Panc1 (cell line): ENCODE measurements at places on chromosomes 16 and 17.

DNA sequence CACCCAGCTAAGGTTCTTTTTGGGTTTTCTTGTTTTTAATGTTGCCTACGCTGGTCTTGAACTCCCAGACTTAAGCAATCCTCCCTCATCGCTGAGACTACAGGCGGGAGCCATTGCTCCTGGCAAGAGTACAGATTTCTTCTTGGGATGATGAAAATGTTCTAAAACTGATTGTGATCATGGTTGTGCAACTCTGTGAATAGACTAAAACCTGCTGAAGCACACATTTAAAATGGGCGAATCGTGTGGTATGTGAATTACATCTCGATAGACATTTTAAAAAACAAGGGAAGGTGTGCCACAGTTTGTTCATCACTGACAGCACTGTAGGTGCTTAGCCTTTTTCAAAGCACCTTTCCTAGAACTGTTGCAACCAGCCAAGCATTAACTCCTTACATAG, 48.8 kb upstream of the CDH3 start:
- H3K4me3 ChIP-seq = no peak overlapping the region
- no peaks in the 10 kb centered on the region for H3K4me1 ChIP-seq
- no peaks in the 10 kb centered on the region for H3K36me3 ChIP-seq
- no peak for DNase-seq

GRCh38 chr17:51759260-51759659, 399.3 kb downstream of the CA10 start:
- no peaks in the 10 kb centered on the region for H3K36me3 ChIP-seq
- no peaks in the 10 kb centered on the region for H3K27me3 ChIP-seq
- H3K4me3 ChIP-seq = no peak overlapping the region
- DNase-seq = no peak
- H3K27ac ChIP-seq = no peak overlapping the region
- H3K4me1 ChIP-seq = no peaks in the 10 kb centered on the region

DNA sequence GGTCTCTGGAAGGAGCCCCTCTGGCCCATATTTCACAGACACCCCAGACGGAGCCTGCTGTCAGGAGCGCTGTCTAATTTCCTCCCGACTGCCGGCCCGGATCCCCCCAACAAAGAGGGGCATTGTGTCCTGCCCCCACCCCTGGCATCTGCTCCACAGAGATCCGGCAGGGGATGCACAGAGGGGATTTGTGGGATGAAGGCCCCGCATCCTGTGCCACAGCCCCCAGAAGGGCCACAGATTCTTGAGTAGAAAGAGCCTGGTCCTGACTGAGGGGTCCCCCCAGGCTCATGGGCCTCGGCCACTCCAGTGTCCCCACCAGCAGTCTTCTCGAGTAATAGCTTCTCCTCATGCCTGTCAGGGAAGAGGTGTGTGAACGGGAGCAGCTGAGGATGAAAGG, 29.5 kb downstream of the MEOX1 start:
- H3K4me1 ChIP-seq = no peaks in the 10 kb centered on the region
- H3K36me3 ChIP-seq = no peaks in the 10 kb centered on the region
- H3K27ac ChIP-seq = no peak overlapping the region

DNA sequence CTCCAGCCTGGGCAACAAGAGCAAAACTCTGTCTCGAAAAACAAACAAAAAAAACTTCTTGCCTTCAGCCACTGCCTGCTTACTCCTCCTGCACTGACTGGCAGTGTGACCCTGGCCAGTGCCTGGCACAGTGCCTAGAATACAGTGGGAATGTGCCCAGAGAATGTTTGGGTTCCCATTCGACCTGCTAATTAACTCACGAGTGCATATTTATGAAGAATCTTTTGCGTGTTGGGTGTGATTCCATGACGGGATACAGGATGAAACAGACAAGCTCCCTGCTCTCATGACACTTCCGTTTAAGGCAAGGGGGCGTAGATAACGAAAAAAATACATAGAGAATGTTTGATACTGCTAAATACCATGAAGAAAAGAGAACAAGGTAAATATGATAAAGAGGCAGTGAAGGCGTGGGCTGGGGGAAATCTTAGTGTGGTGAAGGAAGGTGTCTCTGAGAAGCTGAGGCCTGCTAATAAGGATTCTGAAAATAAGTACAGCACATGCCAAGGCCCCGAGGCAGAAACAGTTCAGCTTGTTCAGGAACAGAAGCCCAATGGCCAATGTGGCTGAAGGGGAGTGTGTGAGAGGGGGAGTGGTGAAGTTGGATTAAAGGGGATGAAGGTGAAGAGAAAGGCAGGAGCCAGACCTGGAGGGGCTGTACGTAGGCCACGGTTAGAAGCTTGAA, 4.3 kb downstream of the ABI3 start:
- H3K27me3 ChIP-seq = peaks cover 4% of the 10 kb centered on the region; the same call in 1 of the 2 replicates
- H3K4me3 ChIP-seq = no peak overlapping the region
- no peaks in the 10 kb centered on the region for H3K36me3 ChIP-seq
- DNase-seq = no peak
- no peaks in the 10 kb centered on the region for H3K4me1 ChIP-seq
- no peak overlapping the region for H3K27ac ChIP-seq

GRCh38 chr16:30622455-30623032, 12.4 kb upstream of the ZNF689 start:
- no peak for DNase-seq
- no peaks in the 10 kb centered on the region for H3K36me3 ChIP-seq
- H3K27me3 ChIP-seq = no peaks in the 10 kb centered on the region
- no peak overlapping the region for H3K27ac ChIP-seq
- no peaks in the 10 kb centered on the region for H3K4me1 ChIP-seq

- no peak overlapping the region for H3K27ac ChIP-seq
- H3K36me3 ChIP-seq = no peaks in the 10 kb centered on the region
- H3K4me3 ChIP-seq = no peak overlapping the region
- DNase-seq = no peak
Observed at GRCh38 chr16:31785126-31785525, 88.5 kb upstream of the ZNF267 start.

DNA sequence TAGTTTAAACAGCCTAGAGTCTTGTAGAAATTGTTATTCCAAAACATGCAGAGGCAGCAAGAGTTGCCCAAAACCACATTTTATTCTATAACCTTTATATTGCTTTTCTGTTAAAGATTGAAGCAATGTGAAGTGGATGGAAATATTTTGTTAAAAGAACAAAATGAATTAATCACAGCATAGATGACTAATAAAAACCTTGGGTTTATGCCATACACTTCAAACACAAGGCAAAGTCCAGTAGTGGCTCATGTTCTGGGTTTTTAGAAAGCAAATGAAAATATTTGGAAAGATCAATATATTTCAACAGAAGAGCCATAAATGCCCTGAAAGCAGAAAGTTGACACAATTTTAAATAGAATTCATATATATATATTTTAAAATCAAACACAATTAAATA, 36.7 kb upstream of the ULK2 start:
- no peaks in the 10 kb centered on the region for H3K27me3 ChIP-seq
- DNase-seq = no peak
- no peak overlapping the region for H3K27ac ChIP-seq
- H3K4me3 ChIP-seq = no peak overlapping the region
- H3K4me1 ChIP-seq = no peaks in the 10 kb centered on the region
- H3K36me3 ChIP-seq = peaks cover 14% of the 10 kb centered on the region

GRCh38 chr17:78396441-78397337, 18.2 kb downstream of the PGS1 start:
- no peak for DNase-seq
- no peaks in the 10 kb centered on the region for H3K4me1 ChIP-seq
- H3K4me3 ChIP-seq = no peak overlapping the region
- no peaks in the 10 kb centered on the region for H3K27me3 ChIP-seq

- DNase-seq = no peak
- peaks cover 3% of the 10 kb centered on the region; the same call in 1 of the 2 replicates for H3K36me3 ChIP-seq
- H3K27me3 ChIP-seq = no peaks in the 10 kb centered on the region
- H3K27ac ChIP-seq = no peak overlapping the region
Observed at GRCh38 chr16:89547860-89548259, 12.6 kb upstream of the RPL13 start.

GRCh38 chr17:2171702-2172076, 116.8 kb downstream of the HIC1 start:
- no peak overlapping the region for H3K4me3 ChIP-seq
- no peaks in the 10 kb centered on the region for H3K36me3 ChIP-seq
- no peaks in the 10 kb centered on the region for H3K27me3 ChIP-seq
- no peaks in the 10 kb centered on the region for H3K4me1 ChIP-seq

DNA sequence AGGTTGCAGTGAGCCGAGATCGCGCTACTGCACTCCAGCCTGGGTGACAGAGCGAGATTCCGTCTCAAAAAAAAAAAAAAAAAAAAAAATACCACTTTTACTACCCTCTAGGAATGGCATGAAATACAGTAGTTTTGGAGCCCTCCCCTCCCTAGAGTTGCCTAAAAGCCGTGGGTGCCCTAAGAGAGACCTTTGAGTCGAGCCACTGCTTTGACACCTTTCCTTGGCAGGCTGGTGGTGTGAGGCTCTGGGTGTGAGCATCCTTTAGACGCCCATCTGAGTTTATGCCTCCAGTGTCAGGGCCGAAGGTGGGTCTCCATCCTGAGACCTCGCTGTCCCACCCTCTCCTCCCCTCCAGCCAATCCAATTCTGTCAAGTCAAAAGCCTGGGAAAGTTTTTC, 46.2 kb downstream of the RAP1GAP2 start:
- no peaks in the 10 kb centered on the region for H3K27me3 ChIP-seq
- no peak overlapping the region for H3K27ac ChIP-seq
- H3K4me1 ChIP-seq = no peaks in the 10 kb centered on the region; the same call in 1 of the 2 replicates
- no peak overlapping the region for H3K4me3 ChIP-seq

GRCh38 chr16:67435758-67436164, 4.8 kb downstream of the HSD11B2 start:
- no peak overlapping the region for H3K4me3 ChIP-seq
- H3K27me3 ChIP-seq = no peaks in the 10 kb centered on the region
- H3K36me3 ChIP-seq = no peaks in the 10 kb centered on the region
- peaks cover 2% of the 10 kb centered on the region; the same call in 1 of the 2 replicates for H3K4me1 ChIP-seq
- no peak overlapping the region for H3K27ac ChIP-seq

DNA sequence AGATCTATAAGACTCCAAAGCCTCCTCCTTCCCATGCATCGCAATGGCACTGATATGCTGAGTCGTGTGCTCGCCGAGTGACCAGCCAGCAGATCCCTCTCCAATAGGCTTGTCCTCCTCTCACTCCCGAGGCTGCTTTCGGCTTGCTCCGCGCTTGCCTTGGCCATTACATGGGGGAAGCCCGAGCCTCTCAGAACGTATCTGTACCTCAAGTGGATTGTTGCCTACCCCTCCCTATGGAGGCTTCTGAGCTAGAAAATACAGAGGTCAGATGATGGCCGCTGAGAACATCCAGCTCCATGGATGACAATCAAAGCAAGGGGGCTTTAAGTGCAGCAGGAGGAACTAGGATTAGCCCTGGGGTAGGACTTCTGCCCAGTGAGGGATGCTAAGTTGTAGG, 7.7 kb upstream of the NLRP1 start:
- H3K4me3 ChIP-seq = no peak overlapping the region
- H3K27me3 ChIP-seq = peaks cover 2% of the 10 kb centered on the region; the same call in 1 of the 2 replicates
- no peak for DNase-seq
- H3K4me1 ChIP-seq = no peaks in the 10 kb centered on the region
- no peak overlapping the region for H3K27ac ChIP-seq

DNA sequence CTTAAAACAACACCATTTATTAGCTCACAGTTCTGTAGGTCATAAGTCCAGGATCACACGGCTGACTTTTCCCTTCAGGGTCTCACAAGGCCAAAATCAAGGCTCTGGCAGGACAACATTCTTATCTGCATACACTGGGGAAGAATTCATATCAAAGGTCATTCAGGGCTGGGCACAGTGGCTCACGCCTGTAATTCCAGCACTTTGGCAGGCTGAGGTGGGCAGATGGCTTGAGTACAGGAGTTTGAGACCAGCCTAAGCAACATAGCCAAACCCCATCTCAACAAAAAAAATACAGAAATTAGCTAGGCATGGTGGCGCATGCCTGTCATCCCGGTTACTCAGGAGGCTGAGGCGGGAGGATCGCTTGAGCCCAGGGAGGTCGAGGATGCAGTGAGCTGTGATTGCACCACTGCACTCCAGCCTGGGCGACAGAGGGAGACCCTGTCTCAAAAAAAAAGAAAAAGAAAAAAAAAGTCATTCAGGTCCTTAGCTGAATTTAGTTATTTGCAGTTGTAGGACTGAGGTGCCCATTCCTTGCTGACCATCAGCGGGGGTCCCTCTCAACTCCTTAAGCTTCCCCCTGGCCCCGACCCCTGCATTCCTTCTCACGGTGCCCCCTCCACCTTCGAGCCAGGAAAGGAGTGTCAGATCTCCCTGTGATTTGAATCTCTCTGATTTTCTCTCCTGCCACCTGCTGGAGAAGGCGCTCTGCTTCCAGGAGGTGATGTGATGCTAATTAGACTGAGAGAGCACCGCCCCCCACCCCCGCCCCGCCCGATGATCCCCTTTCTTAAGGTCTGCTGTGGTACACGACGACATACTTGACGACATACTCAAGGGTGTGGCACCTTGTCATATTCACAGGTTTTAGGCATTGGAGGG, 91.8 kb upstream of the CLEC18A start:
- H3K4me3 ChIP-seq = no peak overlapping the region
- no peaks in the 10 kb centered on the region for H3K27me3 ChIP-seq
- H3K27ac ChIP-seq = no peak overlapping the region
- H3K4me1 ChIP-seq = peaks cover 4% of the 10 kb centered on the region; the same call in 1 of the 2 replicates
- no peak for DNase-seq

GRCh38 chr17:66932311-66932710, 32.2 kb upstream of the CACNG4 start:
- no peaks in the 10 kb centered on the region for H3K36me3 ChIP-seq
- no peak overlapping the region for H3K4me3 ChIP-seq
- H3K27ac ChIP-seq = no peak overlapping the region
- H3K4me1 ChIP-seq = no peaks in the 10 kb centered on the region
- DNase-seq = no peak

GRCh38 chr17:51428668-51429495, 168.5 kb downstream of the UTP18 start:
- H3K27ac ChIP-seq = no peak overlapping the region
- H3K36me3 ChIP-seq = no peaks in the 10 kb centered on the region
- DNase-seq = no peak
- peaks cover 3% of the 10 kb centered on the region; the same call in 1 of the 2 replicates for H3K27me3 ChIP-seq

DNA sequence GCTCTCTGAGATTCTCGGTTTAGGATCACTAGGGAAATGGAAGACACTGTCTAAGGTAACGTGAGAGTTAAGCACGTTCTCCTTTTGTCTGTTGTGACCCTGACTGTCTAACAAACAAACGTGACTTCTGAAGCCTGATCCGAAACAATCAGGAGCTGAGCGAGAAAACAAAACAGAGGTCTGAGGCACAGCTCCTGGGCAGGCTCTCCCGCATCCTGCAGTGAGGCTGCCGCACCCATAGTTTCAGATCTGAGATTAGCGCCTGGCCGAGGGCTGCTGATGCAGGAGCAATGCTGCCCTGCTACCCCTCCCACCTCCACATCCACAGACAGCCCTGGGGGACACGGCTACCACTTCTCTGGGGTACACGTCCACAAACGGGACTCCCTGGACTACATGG, 46.7 kb downstream of the RNF157 start:
- no peak for DNase-seq
- no peak overlapping the region for H3K27ac ChIP-seq
- no peaks in the 10 kb centered on the region for H3K27me3 ChIP-seq

- H3K27ac ChIP-seq = peak overlapping the region; percentile 85
- H3K27me3 ChIP-seq = no peaks in the 10 kb centered on the region
- peak; percentile 96 for DNase-seq
- peaks cover 2% of the 10 kb centered on the region; the same call in 1 of the 2 replicates for H3K36me3 ChIP-seq
Observed at GRCh38 chr16:3152277-3152990, 17.6 kb downstream of the ZNF213 start.
